ENCODE measurements at places on chromosomes 4 and X.

GRCh38 chr4:182225257-182225852 lies 17.8 kb upstream of the TENM3 start:
- no peak for DNase-seq

- no peak for DNase-seq
Measured at GRCh38 chr4:55549888-55550287, 3.2 kb upstream of the CLOCK start.

DNA sequence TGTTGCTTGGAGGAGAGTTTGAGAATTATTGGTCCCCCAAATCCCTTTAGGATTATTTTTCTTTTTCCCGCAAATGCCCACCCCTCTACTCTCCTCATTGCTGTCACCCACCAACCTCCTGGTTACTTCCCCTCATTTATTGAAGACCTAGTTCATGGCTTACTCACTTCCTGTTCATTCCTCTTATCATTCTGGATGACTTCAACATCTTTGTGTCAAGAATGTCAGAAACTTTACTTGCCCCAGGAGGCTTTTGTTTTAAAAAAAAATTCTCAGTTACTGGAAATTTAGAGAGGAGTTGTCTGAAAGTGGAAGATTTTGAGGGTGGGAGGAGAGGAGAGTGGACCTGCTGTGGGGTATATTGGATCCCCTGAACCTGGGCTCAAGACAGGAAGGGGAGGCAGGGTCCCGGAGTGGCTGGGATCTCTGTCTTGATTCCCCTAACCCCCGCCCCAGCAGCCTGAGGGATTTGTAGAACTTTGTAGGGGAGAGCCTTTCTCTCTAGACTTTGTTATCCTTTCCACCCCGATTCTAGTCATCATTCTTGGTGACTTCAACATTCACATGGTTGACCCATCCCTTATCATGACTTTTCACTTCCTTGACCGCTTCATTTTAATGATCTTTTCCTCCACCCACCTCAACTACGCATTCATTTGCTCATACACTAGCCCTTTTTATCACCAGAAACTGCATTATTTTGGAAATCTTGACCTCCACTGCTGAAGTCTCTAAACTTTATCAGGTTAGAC lies 69.9 kb upstream of the ESX1 start:
- no peak for DNase-seq

- DNase-seq: no peak
Measured at GRCh38 chrX:70168238-70169188, 8.8 kb upstream of the DGAT2L6 start.

DNA sequence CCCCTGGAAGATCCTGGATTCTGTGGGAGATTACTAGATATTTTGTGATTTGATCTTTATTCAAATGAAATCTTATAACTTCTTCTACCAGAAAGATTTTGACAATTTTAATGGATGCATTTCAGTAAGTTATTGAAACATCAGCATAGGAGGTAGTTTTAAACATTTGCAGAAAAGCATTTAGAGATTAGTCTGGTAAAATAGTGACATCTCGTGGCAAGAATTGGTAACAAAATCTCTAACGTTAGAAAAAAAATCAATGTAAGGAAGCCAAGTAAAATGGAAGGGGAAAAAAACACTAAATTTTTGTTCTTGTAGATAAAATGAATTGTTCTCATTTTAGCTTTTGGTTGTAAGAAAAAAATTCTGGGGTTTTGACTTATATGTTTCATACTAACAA lies 73.3 kb downstream of the TASL start:
- DNase-seq: no peak

All from CD8-positive, alpha-beta T cell (primary cell).